ENCODE measurements at places on chromosomes 16 and 17.

DNA sequence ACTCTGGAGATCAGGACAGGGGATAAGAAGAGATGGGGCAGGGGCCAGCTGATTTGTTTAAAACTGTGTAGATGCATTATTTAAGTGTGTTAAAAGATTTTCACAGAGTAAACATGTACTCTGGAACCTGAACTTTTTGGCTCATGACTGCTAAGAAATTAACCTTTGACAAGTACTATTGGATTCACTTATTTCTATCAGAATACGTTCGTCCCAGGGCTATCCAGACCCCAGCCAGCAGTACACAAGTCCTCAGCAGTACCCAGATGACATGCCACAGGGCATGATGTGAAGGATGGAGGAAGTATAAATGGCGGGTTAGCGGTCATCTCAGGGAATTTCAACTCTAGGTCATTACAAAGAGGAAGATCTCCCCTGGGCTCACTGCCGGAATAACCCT lies 253.7 kb downstream of the STX8 start:
- no peak for DNase-seq

DNA sequence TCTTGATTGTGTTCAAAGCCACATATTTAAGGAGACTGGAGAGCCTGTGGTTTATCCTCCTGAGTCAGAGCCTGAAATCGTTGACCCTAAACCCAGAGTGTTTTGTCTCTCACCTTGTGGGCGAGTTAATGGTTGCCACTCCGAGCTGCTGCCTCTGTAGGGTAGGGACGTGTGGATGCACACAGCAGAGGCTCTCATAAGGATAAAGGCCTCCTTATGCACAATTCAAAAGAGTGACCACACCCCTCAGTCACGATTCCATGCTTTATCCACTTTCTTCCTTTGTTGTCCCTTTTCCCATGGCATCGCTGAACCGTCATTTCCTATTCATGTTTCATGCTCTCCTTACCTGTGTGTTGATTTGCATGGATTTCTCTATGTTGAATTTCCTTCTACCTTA lies 805.0 kb upstream of the RBFOX1 start:
- DNase-seq, result no peak

- no peak for DNase-seq
These were observed 95.5 kb downstream of the SDK2 start for GRCh38 chr17:73548620-73549311.

GRCh38 chr16:10666291-10666690 lies 28.4 kb downstream of the TEKT5 start:
- no peak for DNase-seq

GRCh38 chr17:17151541-17151940 lies 54.6 kb downstream of the PLD6 start:
- no peak for DNase-seq

DNA sequence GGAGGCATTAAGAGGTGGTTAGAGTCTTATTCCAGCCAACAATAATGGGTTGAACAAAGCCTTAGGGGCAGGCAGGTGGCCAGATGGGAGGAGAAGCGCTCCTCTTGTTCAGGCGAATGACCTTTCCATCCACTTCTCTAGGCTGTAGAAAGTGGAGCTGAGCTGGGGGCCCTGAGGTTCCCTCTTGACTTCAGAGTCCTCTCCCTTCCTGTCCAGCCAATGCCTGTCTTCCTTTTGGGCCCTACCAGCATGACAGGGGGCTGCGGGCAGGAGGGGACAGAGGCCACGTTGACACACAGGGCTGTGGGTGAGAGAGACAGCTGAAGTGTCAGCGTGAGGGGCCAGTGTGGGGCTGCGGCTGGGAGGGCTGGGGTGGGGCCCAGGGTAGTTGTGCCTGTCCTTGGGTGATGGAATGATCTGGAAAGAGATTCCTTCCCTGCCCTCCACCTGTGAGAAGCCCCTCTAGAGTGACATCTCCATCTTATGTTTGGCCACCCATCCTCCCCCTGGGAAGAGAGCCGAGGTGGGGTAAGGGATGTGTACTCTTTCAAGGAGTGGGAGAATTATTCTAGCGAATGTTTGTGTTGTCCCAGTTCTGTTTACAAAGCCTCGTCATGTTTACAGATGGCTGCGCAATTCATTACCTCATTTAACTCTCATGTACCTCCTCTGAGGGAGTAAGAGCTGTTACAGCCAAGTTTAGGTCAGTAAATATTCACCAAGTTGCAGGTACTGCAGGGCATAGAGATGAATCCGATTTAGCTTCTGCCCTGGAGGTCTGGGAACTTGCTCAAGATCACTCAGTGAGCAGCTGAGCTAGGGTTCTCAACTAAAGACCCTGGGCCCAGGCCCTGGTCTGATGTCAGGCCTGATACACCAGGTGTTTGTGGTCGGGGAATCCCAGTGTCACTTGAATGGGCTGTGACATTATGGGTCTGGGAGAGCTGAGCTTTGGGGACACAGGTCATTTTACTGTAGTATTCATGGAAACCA lies 3.3 kb downstream of the ERBB2 start:
- DNase-seq, result no peak

DNA sequence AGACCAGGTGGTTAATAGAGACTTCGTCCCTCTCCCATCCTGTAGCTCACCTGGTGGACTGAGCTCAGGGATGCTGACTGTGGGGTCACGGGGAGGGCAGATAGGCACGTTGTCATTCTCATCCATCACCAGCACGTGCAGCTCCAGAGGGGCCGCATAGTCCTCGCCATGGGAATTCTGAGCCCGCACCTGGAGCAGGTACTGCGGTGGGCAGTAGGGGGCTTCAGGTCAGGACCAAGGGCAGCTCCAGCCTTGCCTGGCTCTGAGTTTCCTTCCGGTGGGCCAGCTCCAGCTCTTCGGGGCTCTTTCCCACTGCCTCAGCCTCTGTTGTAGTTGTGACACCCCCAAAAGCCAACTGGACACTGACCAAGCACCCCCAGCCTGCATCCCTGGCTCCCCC lies 5.6 kb downstream of the CDH16 start:
- DNase-seq, result no peak
